ENCODE measurements at places on chromosomes 3 and 15.

GRCh38 chr3:131846296-131846924 is 188.4 kb downstream of the CPNE4 start:
- no peak for DNase-seq

DNA sequence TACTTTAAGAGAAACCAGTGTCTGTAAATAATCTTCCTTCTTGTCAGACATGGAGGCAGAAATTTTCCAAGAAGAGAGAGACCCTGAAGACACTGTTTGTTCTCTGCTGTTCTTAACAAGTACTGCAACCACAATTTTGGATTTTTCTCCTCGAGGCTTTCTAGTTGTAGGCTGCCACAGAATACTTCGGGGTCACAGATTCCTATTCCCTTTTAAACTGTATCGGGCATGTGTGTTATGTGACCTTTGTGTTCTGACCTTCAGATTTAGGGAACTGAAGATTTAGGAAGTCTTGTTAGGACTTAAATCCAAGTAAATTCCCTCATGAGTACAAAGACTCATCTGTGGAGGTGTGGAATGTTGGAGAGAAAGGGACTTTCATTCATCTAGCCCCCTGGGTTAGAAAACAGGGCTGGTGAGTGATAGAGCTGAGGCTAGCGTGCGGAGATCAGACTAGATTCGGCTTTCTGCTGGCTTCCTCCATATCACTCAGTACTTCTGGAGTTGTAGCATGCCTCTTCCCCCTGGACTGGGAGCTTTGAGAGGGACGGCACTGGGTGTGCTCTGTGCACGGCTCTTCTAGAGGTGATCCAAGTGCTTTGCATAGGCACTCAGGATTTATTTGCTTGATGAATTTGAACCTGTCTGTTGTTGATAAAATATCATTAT is 237.0 kb downstream of the LPP start:
- no peak for DNase-seq

GRCh38 chr3:37793889-37794591 is 67.6 kb upstream of the CTDSPL start:
- no peak for DNase-seq

- no peak for DNase-seq
Observed at GRCh38 chr3:188854772-188855149, 317.0 kb upstream of the TPRG1 start.

DNA sequence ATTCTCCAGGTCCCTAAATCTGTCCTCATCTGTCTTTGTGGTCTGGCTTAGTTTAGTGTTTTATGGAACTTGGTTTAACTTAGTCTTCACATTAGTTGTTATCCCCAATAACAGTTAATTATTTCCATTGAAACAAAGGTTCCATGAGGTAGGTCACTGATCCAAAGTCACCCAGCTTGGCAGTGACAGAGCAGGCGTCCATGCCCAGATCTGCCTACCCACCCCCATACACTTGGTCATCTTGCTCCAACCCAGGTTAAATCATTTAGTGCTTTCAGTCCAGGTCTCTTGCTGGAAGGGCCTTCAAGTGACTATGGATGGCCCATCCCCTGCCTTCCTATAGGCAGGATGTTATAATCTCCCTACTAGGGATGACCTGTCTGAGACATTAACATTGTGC is 127.4 kb downstream of the MYRIP start:
- no peak for DNase-seq

GRCh38 chr3:149771652-149772271 is 19.5 kb upstream of the COMMD2 start:
- peak; percentile 55 for DNase-seq

DNA sequence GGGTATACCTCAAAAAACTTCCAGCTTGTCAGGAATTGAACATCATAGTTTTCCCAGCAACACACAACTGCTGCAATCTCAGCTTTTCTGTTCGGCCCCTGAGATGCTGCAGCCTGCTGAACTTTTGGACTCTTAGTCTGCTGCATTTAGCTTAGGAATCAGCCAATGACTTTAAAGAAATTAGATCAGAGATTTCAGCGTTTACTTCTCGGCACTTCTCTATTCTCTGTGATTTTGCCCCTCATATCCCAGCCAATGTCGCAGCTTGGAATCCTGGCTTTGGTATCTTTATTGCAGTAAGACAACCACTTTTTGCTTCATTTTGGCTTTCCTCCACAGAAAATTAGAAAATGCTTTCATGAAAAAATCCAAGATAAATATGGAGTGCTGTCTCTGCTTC is 86.3 kb upstream of the MCTP2 start:
- no peak for DNase-seq

GRCh38 chr3:7707187-7707586 is 794.4 kb upstream of the LMCD1 start:
- DNase-seq, result no peak

- no peak for DNase-seq
Observed at GRCh38 chr3:156587760-156588069, 32.8 kb upstream of the SSR3 start.

DNA sequence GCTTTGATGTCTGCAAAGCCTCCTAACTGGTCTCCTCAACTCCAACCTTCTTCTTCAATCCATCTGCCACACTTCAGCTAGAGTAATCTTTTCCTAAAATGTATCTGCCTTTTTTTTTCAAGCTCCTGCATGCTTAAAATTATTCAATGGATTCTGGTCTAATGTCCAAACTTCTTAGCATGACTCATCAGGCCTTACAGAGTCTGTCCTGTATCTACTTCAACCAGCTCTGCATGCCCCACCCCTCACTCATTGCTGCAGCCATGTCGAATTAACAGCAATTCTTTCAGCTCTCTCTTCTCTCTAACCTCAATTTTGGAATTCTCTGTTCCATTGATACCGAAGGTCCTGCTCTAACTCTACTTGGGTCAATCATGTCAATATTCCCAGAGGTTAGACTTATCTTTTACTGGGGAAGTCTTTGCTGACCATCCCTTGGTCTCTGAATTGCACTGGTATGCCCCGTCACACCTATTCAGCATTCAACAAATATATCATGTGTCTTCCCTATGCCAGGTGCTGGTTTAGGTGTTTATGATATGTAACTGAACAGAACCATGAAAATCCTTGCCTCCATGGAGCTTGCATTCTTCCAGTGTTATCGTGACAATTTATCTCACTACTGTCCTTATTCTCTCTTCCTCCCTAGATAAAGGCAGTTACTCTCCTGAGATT is 88.5 kb upstream of the NANOGP8 start:
- DNase-seq, result no peak

DNA sequence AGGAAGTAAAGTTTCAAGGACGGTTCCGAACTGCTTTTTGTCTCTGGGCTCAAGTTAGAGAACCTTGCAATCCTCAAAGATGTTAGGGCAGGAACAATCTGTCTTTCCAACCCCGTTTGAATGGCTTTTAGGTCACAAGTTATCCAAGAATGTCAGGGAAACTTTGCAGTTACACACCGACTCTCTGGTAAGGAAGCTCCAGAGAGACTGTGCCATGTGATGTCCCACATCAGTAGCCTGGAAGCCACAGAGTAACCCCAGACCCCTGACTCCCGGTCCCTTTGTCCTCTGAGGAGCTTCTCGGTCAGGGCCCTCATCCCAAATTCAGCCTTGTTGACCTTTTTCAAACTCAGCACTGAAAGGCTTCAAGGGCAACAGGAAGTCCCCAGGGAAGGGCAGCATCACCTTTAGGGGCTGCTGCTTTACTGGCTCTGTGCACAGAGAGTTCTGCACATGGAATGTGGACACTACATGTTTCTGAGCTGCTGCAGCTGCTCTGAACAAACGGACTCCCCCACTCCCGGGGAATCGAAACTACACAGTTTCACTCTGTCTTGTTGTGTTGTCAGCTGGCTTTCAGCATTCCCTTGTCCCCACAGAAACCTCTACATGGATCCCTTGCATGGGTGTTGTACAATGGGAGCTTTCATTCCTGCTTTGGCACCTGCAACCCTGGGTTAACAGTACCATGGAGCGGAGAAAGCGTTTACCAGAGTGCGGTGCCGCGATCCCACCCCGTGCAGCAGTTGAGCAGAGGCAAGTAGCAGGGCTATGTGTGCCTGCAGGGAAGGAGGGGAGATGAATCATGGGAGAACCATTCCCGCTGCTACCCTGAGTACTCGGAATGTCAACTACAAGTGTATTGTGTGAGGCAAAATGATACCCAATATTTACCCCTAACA is 408.2 kb upstream of the THBS1 start:
- no peak for DNase-seq

DNA sequence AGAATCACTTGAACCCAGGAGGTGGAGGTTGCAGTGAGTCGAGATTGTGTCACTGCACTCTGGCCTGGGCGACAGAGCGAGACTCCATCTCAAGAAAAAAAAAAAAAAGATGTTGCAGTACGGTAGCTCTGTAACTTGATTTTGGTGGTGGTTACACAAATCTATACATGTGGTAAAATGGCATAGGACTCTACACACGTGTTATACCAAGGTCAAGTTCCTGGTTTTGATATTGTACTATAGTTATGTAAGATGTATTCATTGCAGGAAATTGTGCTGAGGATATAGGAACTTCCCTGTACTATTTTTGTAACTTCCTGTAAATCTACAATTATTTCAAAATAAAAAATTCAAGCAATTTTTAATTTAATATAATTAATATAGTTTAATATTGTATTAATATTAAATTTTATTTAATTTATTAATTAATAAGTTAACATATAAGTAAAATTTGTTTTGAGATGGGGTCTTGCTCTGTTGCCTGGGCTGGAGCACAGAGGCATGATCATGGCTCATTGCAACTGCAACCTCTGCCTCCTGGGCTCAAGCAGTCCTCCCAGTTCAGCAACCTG is 9.9 kb downstream of the MYD88 start:
- DNase-seq, result no peak

DNA sequence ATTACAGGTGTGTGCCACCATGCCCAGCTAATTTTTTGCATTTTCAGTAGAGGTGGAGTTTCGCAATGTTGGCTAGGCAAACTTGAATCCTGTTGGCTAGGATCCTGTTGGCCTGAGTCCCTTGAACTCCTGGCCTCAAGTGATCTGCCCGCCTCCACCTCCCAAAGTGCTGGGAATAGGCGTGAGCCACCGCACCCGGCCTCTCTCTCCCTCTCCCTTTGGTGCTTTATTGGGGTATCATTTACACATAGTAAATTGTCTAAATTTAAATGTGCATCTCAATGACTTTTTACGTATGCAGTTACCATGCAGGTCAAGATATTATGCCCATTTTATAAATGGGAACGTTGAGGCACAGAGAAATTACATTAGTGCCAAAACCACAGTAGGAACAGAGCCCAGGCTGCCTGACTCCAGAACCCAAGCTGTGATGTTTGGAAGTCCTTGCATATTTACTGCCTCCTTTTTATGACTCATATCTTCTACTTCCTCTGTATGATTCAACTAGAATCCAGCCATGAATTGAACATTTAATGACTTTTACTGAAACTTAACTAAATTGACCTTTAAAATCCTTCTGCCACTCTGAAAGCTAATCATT is 34.0 kb upstream of the RPP14 start:
- peak; percentile 13 for DNase-seq

DNA sequence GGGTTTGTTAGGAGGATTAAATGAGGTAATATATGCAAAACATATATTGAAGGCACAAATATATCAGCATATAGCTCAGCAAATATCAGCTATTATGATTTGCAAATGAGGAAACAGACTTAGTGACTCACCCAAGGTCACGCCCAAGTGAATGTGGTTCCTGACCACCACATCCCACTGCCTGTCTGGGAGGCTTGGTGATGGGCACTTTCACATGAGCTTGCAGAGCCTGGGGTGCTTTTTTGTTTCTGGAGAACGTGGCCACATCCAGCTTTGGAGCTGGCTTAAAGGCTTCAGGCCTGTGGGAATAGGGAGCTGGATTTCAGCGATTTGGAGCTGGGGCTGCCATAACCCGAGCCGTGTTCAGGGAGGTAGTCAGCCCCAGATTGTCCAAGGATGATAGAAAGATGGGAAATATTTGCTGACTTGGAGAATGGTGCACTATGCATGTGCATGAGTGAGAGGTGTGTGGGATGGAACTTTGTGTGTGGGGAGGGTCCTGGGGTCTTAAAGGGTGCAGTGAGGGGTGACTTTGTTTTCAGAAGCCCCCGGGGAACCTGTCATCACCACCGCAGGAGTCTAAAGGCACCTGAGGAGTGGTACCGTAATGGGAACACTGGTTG is 12.0 kb upstream of the FGD5 start:
- DNase-seq, result peak; percentile 24

DNA sequence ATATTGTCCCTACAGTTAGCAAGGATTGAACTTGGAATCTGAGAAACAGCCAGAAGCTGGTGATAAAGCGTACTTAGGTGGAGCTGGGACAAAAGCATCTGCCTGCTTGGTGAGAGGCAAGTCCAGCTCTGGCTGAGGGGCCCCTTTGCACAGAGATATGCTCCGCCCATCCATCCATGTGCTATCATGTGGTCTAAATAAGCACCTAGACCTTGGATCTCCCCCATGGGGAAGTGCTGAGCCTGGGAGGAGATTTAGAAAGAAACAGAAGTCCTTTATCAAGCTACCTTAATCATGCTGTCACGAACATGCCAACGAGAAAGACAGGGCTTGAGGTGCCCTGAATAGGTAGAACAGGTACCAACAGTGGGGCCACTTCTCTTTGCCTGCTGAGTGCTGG is 369.5 kb downstream of the FOXP1 start:
- no peak for DNase-seq

GRCh38 chr3:174294616-174295015 is 564.5 kb upstream of the NAALADL2 start:
- DNase-seq, result no peak

DNA sequence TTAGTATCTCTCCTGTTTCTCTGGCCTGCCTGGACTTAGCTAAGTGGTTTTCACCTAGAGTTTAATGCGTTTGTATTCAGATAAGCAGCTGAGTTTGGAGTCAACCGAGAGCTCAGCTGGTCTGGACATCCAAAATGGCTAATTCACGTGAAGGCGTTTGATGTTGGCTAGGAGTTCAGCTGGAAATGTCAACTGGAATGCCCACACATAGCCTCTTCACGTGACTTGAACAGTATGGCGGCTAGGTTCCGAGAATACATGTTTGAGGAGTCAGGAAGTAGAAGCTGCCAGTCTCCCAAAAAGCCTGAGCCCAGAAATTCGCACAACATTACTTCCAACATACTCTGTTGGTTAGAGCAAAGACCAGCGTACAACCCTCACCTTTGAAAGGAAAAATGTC is 2.2 kb downstream of the USP8 start:
- no peak for DNase-seq

- peak; percentile 59 for DNase-seq
Observed at GRCh38 chr3:188683032-188683521, 488.7 kb upstream of the TPRG1 start.

- DNase-seq, result peak; percentile 80
Observed at GRCh38 chr3:45064512-45065372, 38.6 kb downstream of the CLEC3B start.

DNA sequence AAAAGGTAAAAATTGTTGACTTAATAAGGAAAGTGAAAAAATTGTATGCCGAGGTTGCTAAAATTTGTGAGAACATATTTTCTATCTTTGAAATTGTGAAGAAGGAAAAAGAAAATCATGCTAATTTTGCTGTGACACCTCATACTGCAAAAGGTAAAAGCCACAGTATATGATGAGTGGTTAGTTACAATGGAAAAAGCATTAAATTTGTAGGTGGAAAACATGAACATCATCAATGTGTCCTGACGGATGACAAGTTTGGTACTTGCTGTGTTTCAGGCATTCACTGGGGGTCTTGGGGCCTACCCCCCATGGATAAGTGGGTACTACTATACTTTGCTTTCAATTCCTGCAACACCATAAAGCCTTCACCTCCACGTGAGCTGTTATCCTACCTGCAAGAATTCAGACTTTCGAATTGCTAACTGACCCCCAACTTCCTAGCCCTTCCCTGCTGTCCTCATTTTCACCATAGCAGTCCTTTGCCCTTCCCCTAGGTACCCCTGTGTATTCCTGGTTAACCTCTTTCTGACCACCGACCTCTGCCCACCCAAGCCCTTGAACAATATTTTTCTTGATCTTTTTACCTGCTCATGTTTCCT is 62.4 kb downstream of the RAB7A start:
- DNase-seq, result peak; percentile 36
